ENCODE measurements at places on chromosomes 3 and 15.

- DNase-seq, result no peak
Observed at GRCh38 chr15:33155691-33156420, 38.7 kb downstream of the FMN1 start.

DNA sequence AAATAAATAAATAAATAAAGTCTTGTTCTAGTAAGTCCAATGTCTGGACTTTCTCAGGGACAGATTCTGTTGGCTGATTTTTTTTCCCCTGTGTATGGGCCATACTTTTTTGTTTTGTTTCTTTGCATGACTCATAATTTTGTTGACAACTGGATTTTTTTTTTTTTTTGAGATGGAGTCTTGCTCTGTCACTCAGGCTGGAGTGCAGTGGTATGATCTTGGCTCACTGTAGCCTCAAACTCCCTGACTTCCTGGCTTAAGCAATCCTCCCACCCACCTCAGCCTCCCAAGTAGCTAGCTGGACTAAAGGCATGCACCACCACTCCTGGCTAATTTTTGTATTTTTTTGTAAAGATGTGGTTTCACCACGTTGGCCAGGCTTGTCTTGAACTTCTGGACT, 38.9 kb downstream of the TICRR start:
- peak; percentile 71 for DNase-seq

GRCh38 chr3:97235611-97236315, 421.4 kb downstream of the EPHA6 start:
- no peak for DNase-seq

DNA sequence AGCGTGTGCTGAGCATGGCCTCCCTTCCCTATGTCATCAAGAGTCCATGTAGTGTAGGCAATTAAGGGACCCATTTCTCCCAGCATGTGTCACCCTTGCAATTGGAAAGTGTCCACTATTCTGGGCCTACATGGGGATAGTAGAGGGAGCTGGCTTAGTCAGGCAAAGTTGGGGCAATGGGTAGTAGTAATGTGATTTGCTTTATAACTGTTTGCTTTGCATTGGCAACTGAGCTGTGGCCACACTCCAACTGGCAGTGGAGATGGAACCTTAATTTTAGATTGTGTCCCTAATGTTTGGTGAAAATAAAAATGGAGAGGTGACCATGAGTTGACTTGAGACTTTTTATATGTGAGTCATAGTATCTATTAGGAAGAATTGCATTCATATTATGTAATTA, 97.7 kb upstream of the SAMMSON start:
- DNase-seq, result no peak

DNA sequence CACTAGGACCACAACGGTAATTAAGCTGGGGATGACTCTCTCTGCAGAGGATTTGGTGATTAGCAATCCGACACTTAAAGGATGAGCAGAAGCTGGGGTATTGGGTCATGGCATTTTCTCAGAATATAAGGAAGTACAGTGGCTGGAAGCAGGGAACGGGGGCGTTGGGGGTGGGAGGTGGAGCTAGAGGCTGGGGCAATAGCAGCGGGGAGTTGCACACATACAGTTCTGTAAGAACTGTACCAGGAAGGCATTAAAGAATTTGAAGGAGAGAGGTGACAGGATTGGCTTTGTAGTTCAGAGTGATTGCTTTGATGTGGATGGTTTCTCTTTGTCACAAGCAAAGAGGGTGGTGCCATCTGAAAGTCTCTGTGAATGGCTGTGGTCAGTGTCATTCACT, 28.2 kb downstream of the PSMD6 start:
- DNase-seq, result no peak

- peak; percentile 91 for DNase-seq
Observed at GRCh38 chr3:125057186-125057850, 1.5 kb upstream of the HEG1 start.

- no peak for DNase-seq
Observed at GRCh38 chr3:95705786-95706418, 1108.5 kb upstream of the EPHA6 start.

DNA sequence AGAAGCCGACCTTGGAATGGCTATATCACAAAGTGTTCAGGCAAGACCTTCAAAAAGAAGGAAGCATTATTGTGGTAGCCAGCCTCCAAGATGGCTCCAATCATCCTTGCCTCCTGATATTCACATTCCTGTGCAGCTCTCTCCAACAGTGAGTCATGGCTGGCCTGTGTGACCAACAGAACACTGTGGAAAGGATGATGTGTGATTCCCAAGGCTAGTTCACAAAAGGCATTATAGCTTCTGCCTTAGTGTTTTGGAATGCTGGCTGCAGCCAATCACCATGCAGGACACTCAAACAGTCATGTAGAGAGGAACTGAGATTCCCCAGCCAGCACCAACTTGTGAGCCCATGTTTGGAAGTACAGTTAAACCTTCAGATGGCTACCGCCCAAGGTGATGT, 102.6 kb downstream of the EFL1 start:
- peak; percentile 100 for DNase-seq

GRCh38 chr3:112482675-112483074, 16.6 kb downstream of the BTLA start:
- DNase-seq, result no peak

DNA sequence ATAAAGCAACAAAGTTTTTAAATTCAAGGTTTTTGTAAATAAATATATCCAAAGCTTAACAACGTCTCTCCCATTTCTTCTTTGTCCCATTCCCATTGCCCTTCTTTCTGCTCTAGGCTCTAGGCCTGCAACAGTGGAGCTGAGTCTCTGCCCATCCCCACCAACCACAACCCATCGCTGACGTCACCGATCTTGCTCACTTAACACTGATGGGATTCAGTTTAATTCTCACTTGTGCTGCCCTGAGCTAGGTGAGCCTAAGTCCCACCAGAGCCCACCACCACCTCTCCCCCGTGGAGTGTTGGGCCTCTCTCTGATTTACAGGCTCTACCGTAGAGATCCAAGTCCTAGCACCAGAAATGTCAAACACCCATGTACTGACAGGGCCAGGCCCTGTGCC, 61.3 kb upstream of the RAB6B start:
- no peak for DNase-seq

DNA sequence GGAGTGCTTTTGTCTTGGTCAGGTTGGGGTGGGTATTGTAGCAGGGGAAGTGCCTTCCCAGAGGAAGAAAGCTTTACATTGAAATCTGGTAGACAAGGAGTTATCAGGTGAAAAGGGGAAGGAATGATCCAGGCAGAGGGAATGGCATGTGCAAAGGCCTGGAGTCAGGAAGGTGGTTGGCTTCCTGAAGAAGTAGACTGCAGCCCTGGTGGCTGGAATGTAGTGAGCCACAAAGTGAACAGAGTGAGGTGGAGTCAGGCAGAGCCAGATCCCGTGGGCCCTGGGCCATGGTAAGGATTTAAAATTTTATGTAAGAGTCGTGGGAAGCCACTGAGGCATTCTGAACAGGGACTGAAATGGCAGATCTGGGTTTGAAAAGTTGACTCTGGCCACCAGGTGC, 58.3 kb downstream of the RAB11A start:
- DNase-seq, result peak; percentile 10

- peak; percentile 65 for DNase-seq
Observed at GRCh38 chr3:9730657-9731205, 804 bp upstream of the BRPF1 start.

GRCh38 chr3:185403002-185403401, 40.1 kb downstream of the MAP3K13 start:
- no peak for DNase-seq

GRCh38 chr3:111666041-111666735, 71.0 kb upstream of the ZBED2 start:
- no peak for DNase-seq

- no peak for DNase-seq
Observed at GRCh38 chr3:189806171-189806951, 175.2 kb downstream of the TP63 start.

DNA sequence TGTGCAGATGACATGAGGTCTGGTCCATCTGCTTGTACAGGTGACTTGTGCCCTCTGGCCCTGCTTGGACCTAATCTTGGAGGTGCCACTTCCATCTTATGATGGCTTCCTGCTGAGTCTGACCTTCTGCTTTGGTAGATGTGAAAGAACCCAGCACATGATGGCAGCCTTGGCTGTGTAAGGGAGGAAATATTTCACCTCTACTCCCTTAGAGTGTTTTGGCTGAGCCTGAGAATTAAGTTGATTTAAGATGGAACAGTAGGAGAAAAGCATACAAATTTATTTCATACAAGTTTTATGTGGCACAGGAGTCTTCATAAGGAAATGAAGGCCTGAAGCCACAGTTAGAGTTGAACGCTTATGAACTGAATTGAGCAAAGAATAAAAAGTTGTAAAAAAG, 27.6 kb upstream of the CDCP1 start:
- DNase-seq, result no peak

DNA sequence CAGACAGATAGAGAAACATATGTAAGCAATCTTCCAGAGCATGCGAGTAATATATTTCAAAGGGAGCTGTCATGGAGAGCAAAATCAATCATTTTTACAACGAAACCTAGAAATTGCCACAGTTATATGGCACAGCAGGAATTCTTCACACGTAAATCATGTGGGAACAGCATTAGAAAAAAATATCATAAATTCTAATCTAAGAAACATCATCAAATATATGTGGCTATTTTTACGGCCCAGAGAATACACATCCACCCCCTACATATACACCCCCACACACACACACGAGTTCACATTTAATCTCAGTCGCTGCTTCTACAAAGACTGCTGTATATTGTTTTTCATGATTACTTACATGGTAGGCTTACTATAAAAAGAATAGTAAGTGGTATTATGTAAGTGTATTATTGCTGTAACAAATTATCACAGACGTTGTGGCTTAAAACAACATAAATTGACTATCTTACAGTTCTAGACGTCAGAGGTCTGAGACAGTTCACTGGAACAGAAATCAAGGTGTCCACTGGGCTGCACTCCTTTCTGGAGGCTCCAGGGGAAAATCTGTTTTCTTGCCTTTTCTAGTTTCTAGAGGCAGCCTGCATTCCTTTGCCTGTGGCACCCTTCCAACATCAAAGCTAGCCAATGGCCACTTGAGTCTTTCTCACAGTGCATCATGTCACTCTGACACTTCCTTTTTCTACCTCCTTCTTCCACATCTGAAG, 363.3 kb downstream of the ULK4 start:
- peak; percentile 20 for DNase-seq

DNA sequence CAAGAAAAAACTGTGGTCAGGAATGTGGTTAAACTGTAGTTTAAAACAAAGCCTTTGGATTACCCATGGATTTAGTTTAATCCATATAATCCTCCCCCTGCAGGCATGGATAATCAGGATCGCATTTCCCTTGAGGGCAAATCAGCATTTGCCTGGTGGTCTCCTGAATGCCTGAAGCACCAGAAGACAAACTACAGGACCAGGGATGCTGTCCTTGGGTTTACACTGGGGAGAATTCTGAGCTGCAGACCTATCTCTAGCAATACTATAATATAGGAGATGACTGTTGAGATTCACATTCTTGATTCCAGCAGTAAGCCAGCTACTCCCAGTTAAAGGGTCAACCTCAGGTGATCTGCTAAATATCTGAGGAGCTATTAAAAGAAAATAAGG, 10.6 kb downstream of the PIK3CB start:
- DNase-seq, result no peak

DNA sequence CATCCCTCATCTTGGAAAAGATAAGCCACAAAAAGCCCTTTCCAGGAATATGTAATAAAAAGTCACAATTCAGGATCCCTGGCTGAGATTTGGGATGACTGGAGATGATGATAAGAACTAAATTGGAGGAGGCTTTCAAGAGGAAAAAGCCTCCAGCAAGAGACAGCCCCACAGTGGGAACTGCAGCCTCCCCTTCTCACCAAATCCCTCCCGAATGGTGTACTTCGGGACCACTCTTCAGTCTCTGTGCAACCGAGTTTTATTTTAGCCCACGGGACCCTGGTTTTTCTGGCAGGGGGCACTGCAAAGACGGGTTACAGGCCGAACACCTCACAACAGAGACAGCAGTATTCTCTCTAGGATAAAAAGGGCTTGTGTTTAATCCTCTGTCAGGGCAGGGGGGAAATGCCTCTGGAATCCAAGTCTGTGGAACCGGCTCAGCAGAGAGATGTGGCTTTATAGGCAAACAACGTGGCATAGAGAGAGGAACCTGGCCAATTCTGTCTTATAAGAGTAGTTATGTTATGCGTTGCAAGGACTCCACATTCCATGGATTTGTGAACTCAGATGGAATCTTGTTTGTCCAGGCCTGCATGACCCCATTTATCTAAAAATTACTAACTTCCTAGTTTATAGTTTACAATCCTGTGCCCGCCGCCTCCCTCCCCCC, 1.2 kb upstream of the LMCD1 start:
- peak; percentile 76 for DNase-seq

DNA sequence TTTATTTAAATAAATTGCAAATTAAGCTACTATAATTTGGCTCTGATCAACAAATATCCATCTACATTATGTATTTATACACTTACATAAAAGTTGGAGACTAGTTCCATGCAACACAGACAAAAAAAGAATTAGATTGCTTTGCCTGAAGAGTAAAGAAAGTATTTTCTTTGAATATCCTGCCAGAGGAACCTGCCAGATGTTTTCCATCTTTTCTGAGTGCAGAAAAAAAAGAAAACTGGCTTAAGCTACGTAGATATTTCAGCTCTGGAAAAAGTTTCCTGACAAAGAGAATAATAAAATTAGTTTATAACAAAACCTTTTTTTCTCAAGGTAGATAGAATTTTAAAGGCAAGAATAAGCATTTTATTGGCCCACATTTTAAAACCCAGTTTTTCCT, 607.5 kb upstream of the NAALADL2 start:
- no peak for DNase-seq

DNA sequence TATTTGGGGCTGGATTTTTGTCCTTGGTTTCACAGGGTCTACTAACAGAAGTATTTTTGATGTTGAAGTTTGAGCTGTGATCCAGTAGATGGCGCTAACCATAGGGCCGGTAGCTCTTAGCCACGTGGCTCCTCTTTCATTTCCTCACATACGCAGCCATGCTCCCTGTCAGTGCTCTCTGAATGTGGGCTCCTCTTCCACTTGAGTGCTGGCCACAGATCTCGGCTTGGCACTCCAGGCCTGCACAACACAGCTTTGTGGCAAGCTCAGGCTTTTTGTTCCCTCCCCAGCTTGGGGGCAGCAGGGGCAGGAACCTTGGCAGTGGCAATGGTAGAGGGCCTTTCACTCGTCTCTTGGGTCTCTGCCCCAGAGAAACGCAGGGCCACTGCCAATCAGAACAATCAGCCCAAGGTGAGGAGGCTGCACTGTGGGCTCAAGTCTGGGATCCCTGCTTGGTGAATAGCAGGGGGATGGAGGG, 18.6 kb upstream of the DNAAF4 start:
- DNase-seq, result peak; percentile 74
